ENCODE measurements at places on chromosomes 3 and 15. TPM values are rescaled to one million over a fixed set of nuclear protein-coding genes. Genes with fewer than 3 reads are reported as not detected.

DNA sequence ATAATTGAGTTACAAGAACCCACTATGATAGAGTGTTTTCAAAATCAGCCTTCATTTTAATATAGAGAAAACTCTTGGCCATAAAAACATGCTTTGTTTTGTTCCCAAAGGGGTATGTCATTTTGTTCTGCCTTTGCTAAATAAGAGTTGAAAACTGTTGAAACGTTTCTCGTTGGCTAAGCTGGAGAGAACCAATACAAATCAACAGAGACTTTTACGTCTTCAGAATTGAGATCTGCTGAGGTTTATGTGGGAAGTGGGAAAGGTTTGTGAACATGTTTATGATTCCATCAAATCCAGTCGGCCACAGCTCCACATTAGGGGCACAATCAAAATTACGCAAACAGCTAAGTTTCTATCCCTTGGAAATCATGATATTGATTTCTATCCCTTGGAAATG is 102.0 kb downstream of the IGF2BP2 start:
- H3K27me3 ChIP-seq = no peaks in the 10 kb centered on the region
- peak; percentile 65 for DNase-seq
- H3K4me3 ChIP-seq = no peak overlapping the region
- H3K4me1 ChIP-seq = peaks cover 23% of the 10 kb centered on the region
- no peak overlapping the region for H3K27ac ChIP-seq

DNA sequence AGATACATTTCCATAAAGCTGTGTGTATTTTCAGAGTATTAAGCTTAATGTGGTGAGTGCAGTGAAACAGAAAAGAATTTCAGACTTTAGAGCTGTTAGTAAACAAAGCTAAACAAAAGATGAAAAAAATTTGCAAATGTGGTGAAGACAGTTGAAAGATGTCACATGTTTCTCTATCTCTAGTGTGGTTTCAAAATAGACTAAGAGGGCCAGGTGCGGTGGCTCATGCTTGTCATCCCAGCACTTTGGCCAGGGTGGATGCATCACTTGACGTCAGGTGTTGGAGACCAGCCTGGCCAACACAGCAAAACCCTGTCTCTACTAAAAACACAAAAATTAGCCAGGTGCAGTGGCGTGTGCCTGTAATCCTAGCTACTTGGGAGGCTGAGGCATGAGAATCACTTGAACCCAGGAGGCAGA is 466.0 kb upstream of the NR2F2 start:
- no peak overlapping the region for H3K27ac ChIP-seq
- no peak overlapping the region for H3K4me3 ChIP-seq
- no peaks in the 10 kb centered on the region for H3K36me3 ChIP-seq
- no peaks in the 10 kb centered on the region for H3K27me3 ChIP-seq

DNA sequence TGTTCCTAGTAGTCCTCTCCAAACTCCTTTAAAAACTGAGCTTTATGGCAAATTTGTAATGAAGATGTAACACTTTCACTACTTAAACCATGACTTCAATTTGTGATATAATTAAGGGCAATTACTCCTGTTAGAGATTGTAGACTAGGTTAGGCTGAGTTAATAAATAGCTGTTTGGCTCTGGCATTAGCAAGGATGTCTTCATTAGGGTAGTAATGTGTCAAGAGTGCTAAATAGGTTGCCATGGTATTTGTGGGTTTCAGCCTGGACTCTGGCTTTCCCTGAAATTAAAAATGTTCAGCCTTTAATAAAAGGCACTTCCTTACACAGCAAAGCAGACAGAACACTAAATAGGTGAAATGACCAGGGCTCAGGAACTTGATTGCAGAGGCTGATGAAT is 71.9 kb downstream of the GHSR start:
- no peak for DNase-seq
- no peak overlapping the region for H3K4me3 ChIP-seq
- no peak overlapping the region for H3K27ac ChIP-seq
- H3K36me3 ChIP-seq = peaks cover 68% of the 10 kb centered on the region
- H3K4me1 ChIP-seq = no peaks in the 10 kb centered on the region

DNA sequence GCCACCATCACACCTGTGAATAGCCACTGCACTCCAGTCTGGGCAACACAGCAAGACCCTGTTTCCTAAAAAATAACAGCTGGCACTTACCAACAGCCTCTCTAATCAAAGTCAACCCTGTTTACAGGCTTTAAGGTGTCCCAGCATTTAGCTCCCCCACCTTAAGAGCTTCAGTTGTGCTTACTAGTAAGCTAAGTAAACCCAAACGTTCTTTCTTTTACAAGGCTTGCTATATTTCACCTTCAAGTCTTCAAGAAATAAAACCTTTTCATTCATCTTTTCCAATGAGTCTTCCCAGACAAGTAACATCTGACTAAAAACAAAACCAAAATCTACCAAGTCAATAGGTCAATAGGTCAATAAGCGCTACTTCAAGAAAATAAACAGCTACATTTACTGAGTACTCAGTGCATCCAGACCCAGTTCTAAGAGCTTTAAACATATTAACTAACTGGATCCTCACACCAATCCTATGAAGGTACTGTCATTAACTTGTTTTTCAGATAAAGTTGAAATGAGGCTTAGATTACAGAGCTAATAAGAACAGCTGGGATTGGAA is 62.4 kb downstream of the PBRM1 start:
- no peak overlapping the region for H3K27ac ChIP-seq

NUSAP1 gene
- total RNA-seq = 39.2 TPM

P2RY12 gene
- 1.1 TPM for total RNA-seq

KLHL6 gene
- total RNA-seq = 1.5 TPM

B3GALNT1 gene
- 20.4 TPM for total RNA-seq

PTPN23 gene
- total RNA-seq = 13.7 TPM

SLC25A26 gene
- 23.9 TPM for total RNA-seq

Measured in muscle of leg (tissue), 16 donors.